ENCODE measurements at places on chromosomes 7 and 10. TPM values are rescaled to one million over a fixed set of nuclear protein-coding genes. Genes with fewer than 3 reads are reported as not detected.

The ACSM6 gene
- not detected for total RNA-seq

DNA sequence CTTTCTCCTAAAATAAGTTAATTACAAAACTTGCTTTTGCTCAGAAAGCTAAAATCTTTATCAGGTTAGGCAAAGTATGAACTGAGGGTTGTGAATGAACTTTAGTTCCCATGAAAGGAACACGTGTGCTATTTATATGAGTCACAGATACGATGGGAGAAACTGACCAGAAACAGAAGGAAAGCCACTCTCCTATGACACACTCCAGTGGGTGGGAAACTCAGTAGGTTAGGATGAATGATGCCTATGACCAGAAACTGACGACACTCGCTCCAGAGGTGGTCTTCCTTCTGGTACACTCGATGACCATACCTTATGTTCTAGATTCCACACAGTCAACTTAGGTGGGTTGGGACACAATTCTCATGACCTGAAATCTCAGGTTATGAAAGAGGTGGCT, 215.7 kb upstream of the INHBA start:
- H3K36me3 ChIP-seq, result no peaks in the 10 kb centered on the region
- peak; percentile 98 for DNase-seq
- no peaks in the 10 kb centered on the region for H3K27me3 ChIP-seq
- peaks cover 20% of the 10 kb centered on the region for H3K4me1 ChIP-seq

GRCh38 chr10:49076741-49077521, 38.4 kb downstream of the VSTM4 start:
- H3K4me3 ChIP-seq, result no peak overlapping the region
- no peak for DNase-seq
- no peaks in the 10 kb centered on the region for H3K27me3 ChIP-seq

DNA sequence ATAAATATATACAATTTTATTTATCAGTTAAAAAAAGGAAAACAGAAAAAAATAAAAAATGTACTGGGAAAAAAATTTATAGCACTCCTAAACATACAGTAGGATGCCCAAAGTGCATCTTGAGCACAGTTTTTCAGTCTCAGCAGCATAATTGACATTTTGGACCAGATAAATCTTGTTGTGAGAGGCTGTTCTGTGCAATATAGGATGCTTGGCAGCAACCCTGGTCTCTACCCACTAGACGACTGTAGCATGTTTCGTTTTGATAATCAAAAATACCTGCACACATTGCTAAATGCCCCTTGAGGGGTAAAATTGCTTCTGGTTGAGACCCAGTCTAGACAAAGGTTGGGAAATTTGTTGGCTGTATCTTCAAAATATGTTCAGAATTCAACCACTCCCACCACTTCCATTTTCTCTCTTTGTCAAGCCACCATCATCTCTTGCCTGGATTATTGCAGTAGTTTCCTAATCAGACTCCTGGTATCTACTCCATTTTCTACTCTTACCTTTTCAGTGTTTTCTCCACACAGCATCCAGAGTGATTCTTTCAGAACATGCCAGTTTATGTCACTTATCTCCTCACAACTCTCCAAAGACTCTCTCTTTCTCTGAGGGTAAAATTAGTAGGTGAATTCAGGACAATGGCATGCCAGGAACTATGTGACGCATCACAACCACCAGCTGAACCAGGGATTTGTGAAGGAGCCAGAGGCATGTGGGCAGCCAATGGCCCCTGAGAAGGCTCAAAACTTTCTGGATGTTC, 91.4 kb downstream of the GPR85 start:
- no peak overlapping the region for H3K27ac ChIP-seq
- H3K36me3 ChIP-seq, result no peaks in the 10 kb centered on the region

- no peaks in the 10 kb centered on the region for H3K27me3 ChIP-seq
- no peak overlapping the region for H3K27ac ChIP-seq
- no peak for DNase-seq
- no peaks in the 10 kb centered on the region for H3K36me3 ChIP-seq
- H3K4me3 ChIP-seq, result no peak overlapping the region
These were observed 153.9 kb downstream of the AGMO start for GRCh38 chr7:15407910-15408309.

GRCh38 chr10:11958956-11959355, 83.7 kb downstream of the UPF2 start:
- H3K4me1 ChIP-seq, result no peaks in the 10 kb centered on the region
- no peak overlapping the region for H3K4me3 ChIP-seq
- DNase-seq, result no peak
- H3K36me3 ChIP-seq, result peaks cover 40% of the 10 kb centered on the region
- no peak overlapping the region for H3K27ac ChIP-seq

The EVX1 gene
- not detected for total RNA-seq

- no peak overlapping the region for H3K4me3 ChIP-seq
- H3K4me1 ChIP-seq, result peaks cover 24% of the 10 kb centered on the region
- H3K36me3 ChIP-seq, result peaks cover 8% of the 10 kb centered on the region
- H3K27me3 ChIP-seq, result peaks cover 4% of the 10 kb centered on the region
- H3K27ac ChIP-seq, result no peak overlapping the region
These were observed 59.4 kb downstream of the MAD1L1 start for GRCh38 chr7:2173189-2173827.

- DNase-seq, result no peak
- H3K27me3 ChIP-seq, result peaks cover 6% of the 10 kb centered on the region
- no peaks in the 10 kb centered on the region for H3K36me3 ChIP-seq
- no peak overlapping the region for H3K4me3 ChIP-seq
- no peaks in the 10 kb centered on the region for H3K4me1 ChIP-seq
These were observed 55.5 kb downstream of the WDFY4 start for GRCh38 chr10:48740015-48740707.

- H3K27ac ChIP-seq, result no peak overlapping the region
- no peaks in the 10 kb centered on the region for H3K4me1 ChIP-seq
- H3K36me3 ChIP-seq, result no peaks in the 10 kb centered on the region
- DNase-seq, result no peak
These were observed 1050.7 kb downstream of the SORCS3 start for GRCh38 chr10:105691811-105692210.

The CPA4 gene
- total RNA-seq, result 365 TPM

GRCh38 chr7:93055543-93056107, 62.2 kb downstream of the SAMD9 start:
- H3K36me3 ChIP-seq, result no peaks in the 10 kb centered on the region
- H3K4me3 ChIP-seq, result no peak overlapping the region
- DNase-seq, result peak; percentile 62
- no peak overlapping the region for H3K27ac ChIP-seq

The AMPH gene
- total RNA-seq, result 3.9 TPM

DNA sequence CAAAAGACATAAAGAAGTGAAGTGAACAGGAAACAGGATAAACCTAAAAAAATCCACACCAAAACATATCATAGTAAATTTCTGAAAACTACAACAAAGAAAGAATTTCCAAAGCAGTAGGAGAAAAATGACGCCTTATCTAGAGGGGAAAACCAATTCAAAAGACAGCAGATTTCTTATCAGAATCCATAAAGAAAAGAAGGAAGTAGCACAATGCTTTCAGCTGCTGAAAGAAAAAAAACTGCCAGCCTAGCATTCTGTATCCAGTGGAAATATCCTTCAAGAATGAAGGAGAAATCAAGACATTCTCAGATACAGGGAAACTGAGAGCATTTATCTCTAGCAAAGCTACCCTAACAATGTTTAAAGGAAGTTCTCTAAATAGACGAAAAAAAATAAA, 37.8 kb downstream of the PDLIM1 start:
- DNase-seq, result no peak
- no peaks in the 10 kb centered on the region for H3K27me3 ChIP-seq
- H3K27ac ChIP-seq, result no peak overlapping the region
- H3K36me3 ChIP-seq, result peaks cover 29% of the 10 kb centered on the region
- peaks cover 11% of the 10 kb centered on the region for H3K4me1 ChIP-seq
- no peak overlapping the region for H3K4me3 ChIP-seq

GRCh38 chr10:49609283-49610113, 612 bp upstream of the SLC18A3 start:
- H3K4me1 ChIP-seq, result no peaks in the 10 kb centered on the region
- DNase-seq, result no peak
- H3K4me3 ChIP-seq, result no peak overlapping the region
- no peaks in the 10 kb centered on the region for H3K36me3 ChIP-seq
- H3K27ac ChIP-seq, result no peak overlapping the region

GRCh38 chr7:149776289-149776688, 2.9 kb upstream of the ZNF467 start:
- no peak overlapping the region for H3K27ac ChIP-seq
- peak; percentile 15 for DNase-seq
- H3K4me1 ChIP-seq, result no peaks in the 10 kb centered on the region
- no peaks in the 10 kb centered on the region for H3K36me3 ChIP-seq

GRCh38 chr7:12716134-12716681, 28.8 kb downstream of the ARL4A start:
- DNase-seq, result no peak
- H3K4me3 ChIP-seq, result no peak overlapping the region
- H3K27me3 ChIP-seq, result no peaks in the 10 kb centered on the region
- no peaks in the 10 kb centered on the region for H3K36me3 ChIP-seq

The HMX2 gene
- not detected for total RNA-seq

The ORAI2 gene
- 52.2 TPM for total RNA-seq

The RPP38 gene
- total RNA-seq, result 12.4 TPM

The SYT15 gene
- 0.54 TPM for total RNA-seq

The ITIH2 gene
- total RNA-seq, result not detected

GRCh38 chr7:69190763-69191162, 407.5 kb upstream of the AUTS2 start:
- H3K4me3 ChIP-seq, result no peak overlapping the region
- DNase-seq, result no peak
- H3K27ac ChIP-seq, result no peak overlapping the region
- H3K36me3 ChIP-seq, result no peaks in the 10 kb centered on the region

The C10orf143 gene
- total RNA-seq, result 0.56 TPM

GRCh38 chr7:121339082-121339481, 10.3 kb downstream of the WNT16 start:
- H3K27ac ChIP-seq, result no peak overlapping the region
- H3K36me3 ChIP-seq, result no peaks in the 10 kb centered on the region
- H3K4me1 ChIP-seq, result peaks cover 8% of the 10 kb centered on the region
- H3K27me3 ChIP-seq, result no peaks in the 10 kb centered on the region
- DNase-seq, result no peak
- H3K4me3 ChIP-seq, result no peak overlapping the region

- H3K4me3 ChIP-seq, result no peak overlapping the region
- DNase-seq, result peak; percentile 93
- no peaks in the 10 kb centered on the region for H3K27me3 ChIP-seq
- peaks cover 4% of the 10 kb centered on the region for H3K36me3 ChIP-seq
These were observed 12.2 kb downstream of the CCDC6 start for GRCh38 chr10:59894114-59894513.

DNA sequence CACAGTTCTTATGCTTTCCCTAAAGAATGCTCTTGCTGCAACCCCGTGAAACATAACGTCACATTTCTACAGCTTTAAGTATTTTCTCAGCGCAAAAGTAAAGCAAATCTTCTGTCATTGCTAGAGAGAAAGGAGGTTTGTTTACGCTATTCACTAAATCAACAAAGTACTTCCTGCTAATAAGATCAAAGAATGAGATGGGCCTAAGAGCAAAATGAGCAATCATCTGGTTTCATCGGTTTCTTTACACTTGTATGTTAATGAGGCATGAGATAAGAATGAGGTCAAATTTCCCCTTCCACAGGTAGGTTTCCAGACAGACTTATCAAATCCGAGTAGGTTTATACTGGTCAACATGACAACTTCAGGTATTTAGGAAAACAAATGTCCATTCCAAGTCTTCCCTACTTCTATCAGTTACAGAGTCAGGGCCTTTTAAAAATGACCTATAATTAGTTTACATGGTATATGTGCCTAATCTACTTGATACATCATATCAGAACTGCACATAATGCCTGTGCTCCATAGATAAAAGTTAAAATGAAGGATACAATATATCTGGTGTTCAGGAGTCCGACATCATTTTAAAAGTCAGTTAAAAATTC, 8.4 kb downstream of the USP6NL start:
- peak; percentile 60 for DNase-seq
- H3K4me1 ChIP-seq, result 0 out of 2 replicates have a peak, but pooled peaks cover 2% of the 10 kb centered on the region
- no peak overlapping the region for H3K27ac ChIP-seq
- no peak overlapping the region for H3K4me3 ChIP-seq

DNA sequence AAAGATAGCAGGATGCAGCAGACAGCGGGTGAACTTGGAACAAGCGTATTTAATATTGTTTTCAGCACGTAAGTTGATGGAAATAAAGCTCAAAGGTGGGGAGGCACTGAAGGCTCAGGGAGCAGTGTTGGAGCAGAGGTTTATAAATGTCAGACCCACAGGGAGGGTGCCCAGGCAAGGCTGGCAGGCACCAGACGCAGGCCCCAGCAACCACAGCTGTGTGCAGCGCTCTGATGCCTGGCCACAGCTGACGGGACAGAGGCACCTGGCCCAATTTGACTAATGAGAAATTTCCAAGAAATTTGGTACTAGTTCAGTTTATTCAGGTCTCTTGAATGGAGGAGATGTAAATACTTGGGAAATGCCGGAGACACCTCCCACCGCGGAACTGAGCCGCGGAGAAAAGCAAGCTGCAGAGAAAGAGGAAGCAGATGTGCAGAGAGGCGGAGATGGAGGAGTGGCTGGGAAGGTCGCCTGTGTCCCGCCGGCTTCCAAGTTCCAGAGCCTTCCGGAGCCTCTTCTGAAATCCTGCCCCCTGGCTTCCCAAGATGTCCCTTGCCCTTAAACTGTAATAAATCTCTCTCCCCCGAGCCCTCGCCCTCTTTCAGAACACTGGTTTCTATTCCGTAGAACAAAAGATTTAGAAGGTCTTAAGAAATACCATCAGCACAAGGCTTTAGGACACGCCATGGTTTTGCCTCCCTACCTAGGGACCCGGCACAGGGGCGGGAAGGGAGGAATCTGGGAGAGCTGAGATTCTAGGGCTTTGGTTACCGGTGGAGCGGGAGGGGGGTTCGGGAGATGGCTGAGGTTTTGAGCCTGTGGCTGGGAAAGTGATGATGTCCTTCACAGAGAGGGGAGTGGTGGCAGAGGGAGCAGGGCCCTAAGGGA, 38.4 kb upstream of the PLXNA4 start:
- no peak overlapping the region for H3K27ac ChIP-seq
- no peaks in the 10 kb centered on the region for H3K4me1 ChIP-seq
- H3K27me3 ChIP-seq, result peaks cover 2% of the 10 kb centered on the region
- no peak for DNase-seq

DNA sequence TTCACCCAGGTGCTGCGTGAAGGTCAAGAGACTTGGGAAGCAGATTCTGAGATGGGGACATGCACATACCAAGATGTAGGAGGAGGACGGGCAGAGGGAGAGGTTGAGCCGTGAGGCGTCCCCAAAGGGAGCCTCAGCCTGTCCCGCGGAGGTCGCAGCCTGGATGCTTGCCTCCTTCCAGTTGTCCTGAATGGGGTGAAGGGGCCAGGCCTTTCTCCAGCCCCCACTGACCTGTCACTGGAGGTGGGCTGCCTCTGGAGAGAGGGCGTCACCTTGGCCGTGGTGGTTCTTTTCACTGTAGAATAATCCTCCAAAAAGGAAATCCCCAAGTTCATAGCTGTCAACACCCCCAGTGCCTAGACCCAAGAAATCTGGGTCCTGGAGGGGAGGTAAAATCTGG, 283.0 kb upstream of the VSTM2A start:
- no peak overlapping the region for H3K27ac ChIP-seq
- DNase-seq, result no peak
- no peak overlapping the region for H3K4me3 ChIP-seq
- no peaks in the 10 kb centered on the region for H3K4me1 ChIP-seq
- H3K27me3 ChIP-seq, result no peaks in the 10 kb centered on the region
- no peaks in the 10 kb centered on the region for H3K36me3 ChIP-seq
